ENCODE measurements at places on chromosomes 2 and 18.
A peak's percentile ranks its signal among the peaks of the same experiment; 100 is the strongest.

- no peak for DNase-seq
Measured at GRCh38 chr2:54289917-54290316, 33.9 kb upstream of the TSPYL6 start.

DNA sequence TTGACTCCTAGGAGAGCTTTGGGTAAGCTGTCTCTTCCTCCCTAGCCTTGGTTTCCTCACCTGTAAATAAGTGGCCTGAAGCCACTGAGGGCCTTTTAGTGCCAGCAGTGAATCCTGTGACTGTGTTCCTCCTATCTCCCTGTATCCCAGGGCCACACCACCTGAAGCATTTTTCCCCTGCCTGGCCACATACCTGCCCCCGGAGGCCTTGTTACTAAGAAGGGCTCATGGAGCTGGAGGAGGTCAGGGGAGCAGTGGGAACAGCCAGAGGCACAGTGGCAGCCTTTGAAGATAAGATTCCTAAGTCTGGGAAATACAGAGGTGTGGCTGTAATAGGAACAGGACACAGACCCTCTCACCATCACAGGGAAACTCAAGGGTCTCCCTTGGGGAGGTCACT lies 162.4 kb downstream of the SMAD7 start:
- no peak for DNase-seq

DNA sequence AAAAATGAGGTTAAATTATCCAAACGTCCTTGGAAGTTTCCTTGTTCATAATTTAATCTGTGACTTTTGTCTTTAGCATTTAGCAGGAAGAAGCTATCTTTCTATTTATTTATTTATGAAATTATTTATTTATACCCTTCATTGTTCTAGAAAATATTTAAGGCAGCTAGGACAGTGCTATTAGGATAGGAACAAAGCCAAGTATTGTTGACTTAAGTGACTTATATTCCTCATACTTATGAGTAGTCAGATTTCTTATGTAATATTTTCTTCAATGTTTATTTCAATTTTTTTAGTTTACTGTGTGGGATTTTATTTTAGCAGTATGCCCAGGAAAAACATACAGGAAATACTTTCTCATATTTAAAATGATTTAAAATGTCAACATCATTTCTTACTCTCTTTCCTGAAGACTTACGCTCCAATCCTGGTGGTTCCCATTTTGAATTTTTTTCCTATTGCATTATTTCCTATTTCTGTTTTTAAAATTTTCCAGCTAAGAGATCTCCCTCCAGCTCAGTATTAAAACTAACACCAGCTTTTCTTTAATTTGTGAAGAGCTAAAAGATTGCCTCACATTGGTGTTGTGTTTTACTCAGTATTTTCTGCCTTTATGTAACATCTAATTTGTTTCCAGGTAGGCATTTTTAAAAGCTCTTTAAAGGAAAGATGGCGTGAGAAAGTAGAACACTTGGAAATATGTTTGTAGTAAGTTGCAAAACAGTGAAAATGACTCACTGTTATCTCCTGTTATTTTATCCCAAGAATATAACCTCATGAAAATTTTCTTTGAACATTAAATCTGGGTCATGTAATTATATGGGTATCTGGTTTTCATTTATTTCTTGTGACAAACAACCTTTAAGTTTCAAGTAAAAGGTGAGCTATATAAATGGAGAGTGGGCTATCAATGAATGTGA lies 32.2 kb downstream of the MAPRE2 start:
- no peak for DNase-seq

GRCh38 chr18:56933472-56933871 lies 213.4 kb upstream of the BOD1L2 start:
- no peak for DNase-seq

DNA sequence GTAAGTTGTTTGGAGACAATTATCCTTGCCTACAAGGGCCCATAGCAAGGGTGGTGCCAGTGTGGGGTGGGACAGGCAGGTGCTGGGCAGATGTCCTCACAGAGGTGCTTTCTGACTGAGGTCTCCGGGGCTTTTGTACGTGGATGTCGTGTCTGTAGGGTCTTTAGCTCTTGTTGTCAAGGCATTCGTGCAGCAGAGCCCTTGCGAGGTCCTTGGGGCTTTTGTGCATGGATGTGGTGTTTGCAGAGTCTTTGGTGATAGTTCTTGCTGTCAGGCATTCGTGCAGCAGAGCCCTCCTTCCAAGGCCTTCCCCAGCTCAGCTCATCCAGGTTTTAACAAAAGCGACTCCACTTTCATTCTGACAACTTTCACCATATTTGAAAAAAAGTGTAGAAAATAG lies 116.0 kb upstream of the TMEM18 start:
- no peak for DNase-seq

GRCh38 chr2:224020523-224020922 lies 18.6 kb downstream of the SERPINE2 start:
- no peak for DNase-seq

DNA sequence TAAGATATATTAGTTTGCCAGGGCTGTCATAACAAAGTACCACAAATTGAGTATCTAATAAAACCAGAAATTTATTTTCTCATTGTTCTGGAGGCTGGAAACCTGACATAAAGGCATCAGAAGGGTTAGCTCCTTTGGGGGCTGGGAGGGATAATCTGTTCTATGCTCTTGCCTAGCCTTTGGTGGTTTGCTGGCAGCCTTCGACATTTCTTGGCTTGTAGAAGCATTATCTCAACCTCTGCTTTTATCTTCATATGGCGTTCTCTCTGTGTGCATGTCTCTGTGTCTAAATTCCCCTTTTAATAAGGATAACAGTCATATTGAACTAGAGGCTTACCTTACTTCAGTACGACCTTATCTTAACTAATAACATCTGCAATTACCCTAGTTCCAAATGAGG lies 22.8 kb upstream of the NT5C1B start:
- DNase-seq, result no peak

- no peak for DNase-seq
Measured at GRCh38 chr2:130314377-130314776, 28.3 kb upstream of the IMP4 start.

GRCh38 chr2:210363876-210364275 lies 48.9 kb upstream of the MYL1 start:
- DNase-seq, result no peak

GRCh38 chr2:234288974-234289455 lies 207.9 kb downstream of the ARL4C start:
- peak; percentile 74 for DNase-seq

GRCh38 chr2:100059638-100060037 lies 82.8 kb downstream of the AFF3 start:
- no peak for DNase-seq

DNA sequence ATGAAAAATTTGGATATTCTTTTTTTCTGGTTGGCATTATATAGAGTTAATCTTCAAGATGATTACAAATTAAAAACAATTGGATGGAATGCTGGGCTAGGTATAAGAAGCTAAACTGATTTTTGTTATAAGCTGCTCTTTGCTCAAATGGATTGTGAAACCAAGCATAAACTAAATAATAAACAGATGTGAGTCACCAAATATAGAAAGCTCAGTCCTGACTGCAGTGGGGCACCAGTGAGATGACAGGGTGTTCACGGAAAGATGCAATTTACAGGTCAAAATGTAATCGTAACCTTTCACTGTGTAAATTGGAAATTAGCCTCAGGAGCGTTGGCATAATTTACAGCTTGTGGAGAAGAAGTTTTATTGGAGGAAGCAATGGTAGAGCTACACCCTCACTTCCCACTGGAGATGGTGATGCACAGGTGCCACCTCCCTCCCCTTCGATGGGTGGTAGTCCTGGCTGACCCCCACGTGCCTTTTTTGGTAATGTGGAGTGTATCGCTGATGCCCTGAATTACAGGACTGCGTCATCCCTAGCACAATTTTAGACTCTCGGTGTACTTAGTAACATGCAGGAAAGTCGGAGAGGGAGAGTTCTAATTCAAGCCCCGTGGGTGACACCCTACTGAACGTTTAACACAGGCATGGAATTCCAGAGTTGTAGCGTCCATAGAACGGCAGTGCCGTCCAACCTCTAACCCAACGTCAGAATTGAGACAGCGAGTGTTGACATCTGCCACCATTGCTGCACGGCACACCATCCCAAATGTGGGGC lies 73.9 kb upstream of the NFATC1 start:
- no peak for DNase-seq

DNA sequence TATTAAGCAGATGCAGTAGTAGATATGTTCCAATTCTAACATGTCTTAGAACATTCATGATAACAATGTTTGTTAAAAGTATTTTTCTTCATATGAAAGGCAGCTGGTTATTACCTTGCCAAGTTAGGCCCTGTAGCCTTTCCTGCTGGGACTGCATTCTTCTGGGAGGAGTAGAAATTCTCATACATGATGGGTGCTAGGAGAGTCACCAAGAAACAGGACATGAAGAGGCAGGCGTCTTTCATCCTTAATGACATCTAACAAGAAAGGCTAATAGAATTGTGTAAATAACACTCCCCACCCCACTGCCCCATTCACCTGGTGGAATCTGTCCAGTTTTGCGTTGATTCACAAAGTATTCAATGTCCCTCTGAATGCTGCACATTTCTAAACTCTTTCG lies 24.7 kb upstream of the EPG5 start:
- DNase-seq, result no peak

DNA sequence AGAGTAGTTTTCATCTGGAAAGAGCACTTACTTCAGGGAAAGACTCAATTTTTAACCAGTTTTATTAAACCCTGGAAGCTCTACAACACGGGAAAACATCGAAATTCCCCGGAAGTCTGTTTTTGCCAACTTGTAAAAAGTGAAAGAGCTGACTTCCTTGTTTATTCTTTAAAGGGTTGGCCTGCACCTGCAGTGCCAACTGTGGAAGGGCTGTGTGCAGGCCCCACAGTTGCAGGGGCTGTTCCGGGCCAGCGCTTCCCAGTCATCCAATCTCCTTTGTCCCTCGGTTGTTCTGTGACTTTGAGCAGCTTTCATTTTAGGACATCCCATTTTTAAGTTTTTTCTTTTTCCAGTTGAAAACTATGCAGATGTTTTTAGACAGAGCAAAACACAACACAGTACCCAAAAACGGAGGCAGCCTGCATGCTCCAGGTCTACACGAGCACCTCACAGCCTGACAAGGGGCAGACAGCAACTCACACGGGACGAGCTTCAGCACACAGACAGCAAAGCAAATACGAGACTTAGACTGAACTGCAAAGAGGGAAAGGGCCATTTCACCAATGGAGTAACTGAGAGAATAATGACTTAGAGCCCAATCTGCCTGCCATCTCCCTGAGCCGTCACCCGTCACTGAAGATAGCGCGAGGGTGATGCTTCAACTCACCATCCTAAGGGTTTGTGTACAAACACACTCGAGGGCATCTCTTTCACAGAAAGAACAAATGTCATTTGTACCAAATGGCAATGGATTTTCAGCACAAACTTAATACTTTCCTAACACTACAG lies 70.6 kb downstream of the EMILIN2 start:
- no peak for DNase-seq

DNA sequence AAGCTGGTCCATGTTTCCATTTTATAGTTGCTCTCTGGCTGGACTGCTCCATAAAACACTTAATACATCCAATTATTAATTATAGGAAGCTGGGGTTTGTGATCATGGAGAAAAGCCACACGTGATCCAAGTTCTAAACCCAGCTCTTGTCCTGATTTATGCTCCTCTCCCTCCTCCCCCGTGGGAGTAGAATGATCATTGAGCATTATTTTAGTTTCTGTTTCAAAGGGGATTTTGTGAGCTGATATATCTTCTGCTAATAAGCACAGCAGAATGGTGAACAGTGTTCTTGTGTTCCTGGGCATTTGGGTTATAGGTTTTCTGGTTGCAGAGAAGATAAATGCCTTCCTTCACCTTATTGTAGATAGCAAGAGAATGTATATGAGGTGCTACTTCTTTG lies 135.7 kb upstream of the TMEM200C start:
- no peak for DNase-seq

GRCh38 chr2:202278036-202278760 lies 12.6 kb downstream of the NOP58 start:
- DNase-seq, result no peak

DNA sequence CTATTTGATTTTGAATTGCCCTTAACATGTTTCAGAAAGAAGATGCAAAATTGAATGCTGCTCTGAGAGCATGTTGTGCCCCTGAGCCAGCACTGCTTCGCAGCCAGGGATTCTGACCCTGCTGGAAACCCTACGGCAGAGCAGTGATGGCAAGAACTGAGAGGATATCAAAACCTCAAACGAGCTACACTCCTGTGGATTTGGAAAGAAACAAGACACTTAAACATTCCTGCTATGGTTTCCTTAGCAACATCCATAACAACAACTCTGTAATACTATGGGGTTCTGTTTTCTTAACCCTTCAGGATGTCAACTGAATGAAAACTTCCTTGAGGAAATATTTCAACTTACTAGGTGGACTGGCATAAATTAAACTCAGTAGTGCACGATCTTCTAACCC lies 649.1 kb downstream of the NYAP2 start:
- DNase-seq, result no peak

DNA sequence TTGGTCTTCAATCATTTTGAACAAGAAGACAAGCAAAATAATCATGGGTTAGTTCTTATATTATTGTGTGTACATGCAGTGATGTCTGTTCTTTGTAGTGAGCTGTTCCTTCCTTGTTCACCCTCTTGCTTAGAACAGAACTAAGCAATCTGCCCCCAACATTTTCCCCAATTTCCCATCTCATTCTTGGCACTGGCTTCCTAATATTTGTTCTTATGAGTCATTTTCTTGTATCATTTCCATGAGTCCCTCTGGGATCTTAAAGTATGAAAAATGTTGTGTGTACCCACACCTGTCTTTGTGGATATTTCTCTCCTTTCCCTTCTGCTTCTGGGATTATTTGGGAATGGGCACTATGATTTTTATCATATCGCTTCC lies 3.5 kb upstream of the IL1B start:
- no peak for DNase-seq

- DNase-seq, result peak; percentile 28
Measured at GRCh38 chr2:86764661-86765309, 25.9 kb downstream of the CD8A start.

DNA sequence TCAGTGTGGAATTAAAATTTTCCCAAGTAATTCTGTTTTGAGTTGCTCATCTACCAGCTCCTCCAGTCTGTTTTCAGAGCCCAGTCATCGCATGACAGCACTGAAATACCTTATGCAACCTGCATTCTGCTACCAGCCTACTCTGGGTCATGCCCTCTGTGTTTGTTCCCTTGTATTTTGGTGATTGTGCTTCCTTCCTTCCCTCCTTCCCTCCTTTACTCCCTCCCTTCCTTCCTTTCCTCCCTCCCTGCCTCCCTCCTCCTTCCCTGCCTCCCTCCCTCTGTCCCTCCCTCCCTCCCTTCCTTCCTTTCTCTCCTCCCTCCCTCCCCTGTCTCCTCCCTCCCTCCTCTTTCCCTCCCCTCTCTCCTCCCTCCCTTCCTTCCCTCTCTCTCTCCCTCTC lies 289.6 kb downstream of the CDH2 start:
- DNase-seq, result no peak
